CD8-positive, alpha-beta T cell (primary cell): ENCODE measurements at places on chromosomes 5 and 9.
A peak's percentile ranks its signal among the peaks of the same experiment; 100 is the strongest.

DNA sequence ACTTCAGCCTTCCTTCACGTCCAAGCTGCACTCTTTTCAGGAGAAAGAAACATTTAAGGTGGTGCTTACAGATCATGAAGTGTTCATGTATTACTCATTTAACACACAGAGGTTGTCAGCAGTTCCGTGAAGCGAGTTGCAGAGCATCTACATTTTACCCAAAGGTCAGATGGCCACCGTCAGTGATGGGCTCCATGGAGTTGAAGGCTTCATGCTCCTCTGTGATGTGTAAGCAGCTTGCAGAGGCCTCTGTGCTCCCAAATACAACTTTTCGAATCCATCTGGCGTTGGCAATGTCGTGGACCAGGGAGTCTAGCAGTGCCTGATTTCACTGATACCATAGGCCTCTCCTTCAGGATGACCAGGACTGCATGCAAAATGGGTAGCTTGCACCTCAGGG is 53.7 kb upstream of the DMRT3 start:
- no peak for DNase-seq

- DNase-seq: no peak
These were observed 112.2 kb upstream of the ADRA1B start for GRCh38 chr5:159804121-159804520.

GRCh38 chr5:54347221-54347865 is 37.0 kb upstream of the ARL15 start:
- no peak for DNase-seq

DNA sequence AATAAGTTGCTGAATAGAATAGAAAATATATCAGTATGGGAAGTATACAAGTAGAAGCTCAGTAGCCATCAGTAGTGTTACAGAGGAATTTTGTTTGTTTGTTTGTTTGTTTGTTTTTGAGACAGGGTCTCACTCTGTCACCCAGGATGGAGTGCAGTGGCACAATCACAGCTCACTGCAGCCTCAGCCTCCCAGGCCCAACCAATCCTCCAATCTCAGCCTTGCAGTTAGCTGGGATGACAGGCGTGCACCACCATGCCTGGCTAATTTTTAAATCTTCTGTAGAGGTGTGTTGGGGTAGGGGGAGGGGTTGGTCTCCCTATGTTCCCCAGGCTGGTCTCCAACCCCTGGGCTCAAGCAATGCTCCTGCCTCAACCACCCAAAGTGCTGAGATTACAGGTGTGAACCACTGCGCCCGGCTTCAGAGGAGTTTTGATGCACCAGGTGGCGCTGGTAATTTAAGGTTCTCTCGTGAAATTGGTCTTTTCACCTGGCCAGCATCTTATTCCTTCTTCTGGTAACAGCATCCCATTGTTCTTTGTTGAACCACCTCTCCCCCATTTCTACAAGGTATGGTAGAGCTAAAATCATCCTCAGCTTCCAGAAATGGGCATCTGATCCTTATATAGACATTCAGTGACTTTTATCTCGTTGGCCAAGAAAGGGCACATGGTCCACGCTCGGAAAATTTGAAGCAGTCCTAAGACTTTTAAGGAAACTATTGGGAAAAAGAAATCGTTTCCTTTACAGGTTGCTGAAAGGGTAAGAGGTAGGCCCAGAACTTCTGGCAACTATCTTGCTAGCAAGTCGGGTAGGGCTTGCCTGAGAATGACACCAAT is 157.1 kb downstream of the ARRDC3 start:
- peak; percentile 50 for DNase-seq

DNA sequence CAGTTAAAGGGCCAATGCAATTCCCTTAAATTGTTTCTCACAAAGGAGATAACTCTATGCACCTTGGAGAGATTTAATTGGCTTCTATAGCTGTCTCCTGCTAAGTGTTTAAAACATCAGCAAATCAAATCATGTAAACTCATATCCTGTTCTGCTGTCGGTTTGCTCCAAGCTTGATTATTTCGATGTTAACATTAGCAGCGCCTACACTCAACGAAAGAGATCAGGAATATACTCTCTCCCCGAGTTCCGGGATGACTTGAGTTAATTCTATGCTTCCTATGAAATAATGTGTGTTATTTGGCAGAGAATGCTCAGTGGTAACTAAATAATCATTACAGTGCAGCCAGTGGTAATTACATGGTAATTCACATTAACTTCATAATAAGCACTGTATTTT is 338.6 kb downstream of the EBF1 start:
- DNase-seq: no peak

GRCh38 chr9:124272979-124273378 is 15.2 kb downstream of the NEK6 start:
- no peak for DNase-seq

DNA sequence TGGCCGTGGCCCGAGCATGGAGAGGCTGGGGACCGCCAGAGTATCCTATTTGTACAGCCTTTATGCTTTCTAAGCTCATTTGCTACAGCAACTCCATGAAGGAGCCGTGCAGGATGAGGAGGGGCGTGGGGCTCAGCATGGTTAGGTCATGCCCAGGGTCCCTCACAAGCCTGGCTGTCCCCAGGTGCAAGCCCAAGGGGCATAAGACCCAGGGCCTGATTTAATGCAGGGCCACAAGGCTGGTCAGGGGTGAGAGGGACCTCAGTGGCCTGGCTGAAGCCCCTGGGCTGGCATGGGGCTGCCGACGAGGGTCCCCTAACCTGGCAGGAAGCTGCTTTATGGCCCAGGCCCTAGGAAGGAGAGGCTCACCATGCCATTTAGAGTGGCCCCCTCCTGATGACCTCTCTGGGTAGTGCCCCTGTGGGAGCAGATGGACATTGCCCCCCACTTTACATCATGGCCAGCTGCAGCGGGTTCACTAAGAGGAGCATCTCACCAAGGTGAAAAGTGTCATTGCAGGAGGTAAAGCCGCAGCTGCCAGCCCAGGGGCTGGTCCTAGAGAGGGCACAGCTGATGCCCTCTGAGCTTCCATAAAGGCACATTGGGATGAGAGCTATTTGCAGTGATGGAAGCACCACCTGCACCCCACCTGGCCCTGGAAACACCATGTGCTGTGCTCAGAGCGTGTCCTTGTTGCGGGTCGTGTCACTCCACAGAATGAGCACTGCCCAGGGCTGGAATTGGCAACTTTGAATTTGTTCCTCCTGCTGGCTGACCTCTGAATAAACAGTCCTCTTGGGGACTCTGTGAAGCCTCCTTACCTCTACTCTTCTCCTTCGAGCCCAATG is 58.9 kb downstream of the ZNF618 start:
- no peak for DNase-seq

DNA sequence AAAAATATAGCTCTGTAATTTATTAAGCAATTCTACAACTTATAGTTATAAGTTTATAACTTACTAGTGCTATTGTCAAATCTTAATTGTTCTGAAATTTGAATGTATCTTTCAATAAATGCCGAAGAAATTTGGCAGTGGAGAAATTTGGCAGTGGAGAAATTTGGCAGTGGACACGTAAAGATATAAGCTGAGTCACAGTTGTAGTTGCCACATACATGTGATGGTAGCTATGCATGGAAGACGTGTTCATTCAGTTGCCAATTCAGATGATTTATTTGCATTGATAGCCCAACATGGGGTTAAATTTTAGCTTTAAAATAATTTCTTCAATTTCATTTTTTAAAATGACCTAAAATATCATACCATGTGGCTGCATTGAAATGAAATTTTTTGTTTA is 127.8 kb upstream of the NR4A3 start:
- no peak for DNase-seq

DNA sequence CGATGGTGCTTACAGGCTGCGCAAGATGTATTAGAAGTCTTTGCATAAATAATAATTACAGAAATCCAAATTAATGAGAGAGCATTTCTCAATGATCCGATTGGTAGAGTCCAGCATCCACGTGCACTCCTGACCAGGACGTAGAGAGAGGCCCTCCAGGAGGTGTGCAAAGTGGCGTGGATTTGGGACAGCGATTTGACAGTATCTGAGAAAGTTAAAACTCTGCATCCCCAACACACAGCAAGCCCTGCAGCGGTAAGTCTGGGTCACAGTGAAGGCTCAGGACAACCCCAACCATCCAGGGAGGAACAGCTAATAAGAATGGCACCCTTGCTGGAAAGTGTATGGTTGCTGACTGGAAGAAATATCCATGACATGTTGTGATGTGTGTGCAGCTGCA is 180.2 kb downstream of the AUH start:
- no peak for DNase-seq

- no peak for DNase-seq
These were observed 47.2 kb downstream of the STK10 start for GRCh38 chr5:172140866-172141265.

- DNase-seq: no peak
These were observed 240.1 kb downstream of the GABRB2 start for GRCh38 chr5:161306351-161306995.

DNA sequence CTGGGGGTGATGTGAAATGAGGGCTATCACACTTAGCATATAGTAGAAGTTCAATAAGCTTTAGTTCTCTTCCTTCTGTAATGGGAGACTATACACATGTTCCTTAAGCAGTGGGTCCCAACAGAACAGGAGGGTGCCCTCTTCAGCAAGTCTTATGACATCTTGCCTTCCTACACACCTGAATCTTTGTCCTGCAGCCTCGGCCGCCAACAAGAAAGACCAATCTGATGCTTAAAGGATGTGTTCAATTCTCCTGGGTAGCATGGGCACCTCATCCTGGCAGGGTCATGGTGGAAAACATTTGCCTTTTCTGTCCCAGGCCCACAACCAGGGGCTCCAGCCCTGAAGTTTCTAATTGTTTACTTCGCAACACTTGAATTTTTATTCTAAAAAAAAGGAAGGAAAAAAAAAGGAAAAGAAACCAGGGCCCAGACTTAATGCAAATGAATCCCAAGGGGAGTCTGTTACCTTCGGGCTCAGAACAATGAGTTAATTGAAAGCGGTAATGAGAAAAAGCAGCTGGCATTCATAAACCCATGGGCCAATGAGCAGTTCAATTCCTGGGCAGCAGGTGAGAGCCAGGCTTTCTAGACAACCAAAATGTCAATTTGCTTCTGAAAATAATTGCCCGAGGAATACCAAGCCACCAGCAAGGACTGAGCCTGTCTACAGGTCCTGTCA is 26.2 kb upstream of the SMAD5 start:
- DNase-seq: no peak

DNA sequence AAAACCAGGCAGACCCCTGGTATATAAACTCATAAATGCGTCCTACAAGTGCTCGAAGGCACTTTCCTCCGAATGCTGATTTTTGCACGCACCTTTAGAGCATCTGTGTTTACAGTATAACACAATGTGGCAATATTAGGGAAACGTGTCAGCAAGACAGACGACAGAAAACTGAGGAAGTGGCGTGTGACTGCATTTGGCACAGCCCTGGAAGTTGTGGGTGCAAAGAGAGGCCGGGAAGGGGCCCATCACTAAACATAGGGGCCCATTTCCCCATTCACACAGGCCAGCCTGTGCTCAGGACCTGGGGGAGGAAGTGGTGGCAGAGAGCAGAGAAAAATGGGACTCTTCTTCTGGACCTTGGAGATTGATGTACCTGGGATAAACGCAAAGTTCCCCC is 48.2 kb downstream of the RASGEF1C start:
- DNase-seq: no peak

- DNase-seq: no peak
These were observed 140.1 kb upstream of the MOCS2 start for GRCh38 chr5:53249529-53250200.

DNA sequence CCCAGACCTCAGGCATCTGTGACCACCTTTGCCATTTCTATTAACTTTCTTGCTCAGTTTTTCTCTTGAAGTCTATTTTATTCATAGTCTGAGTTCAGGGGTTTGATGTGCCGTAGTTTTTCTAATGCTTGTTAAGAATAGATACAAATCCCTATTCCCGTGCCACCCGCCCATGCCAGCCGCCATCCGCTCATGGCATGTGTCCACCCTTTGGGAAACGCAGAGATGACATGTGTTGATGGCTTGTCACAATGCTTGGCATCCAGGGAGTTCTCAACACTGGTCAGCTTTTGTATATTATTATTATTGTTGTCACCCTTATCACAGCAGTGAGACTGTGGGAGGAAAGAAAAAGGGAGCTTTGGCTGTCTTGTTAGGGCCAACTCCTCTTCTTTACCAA is 17.3 kb upstream of the ANGPTL2 start:
- DNase-seq: no peak
